ENCODE measurements at places on chromosomes 4 and X.

DNA sequence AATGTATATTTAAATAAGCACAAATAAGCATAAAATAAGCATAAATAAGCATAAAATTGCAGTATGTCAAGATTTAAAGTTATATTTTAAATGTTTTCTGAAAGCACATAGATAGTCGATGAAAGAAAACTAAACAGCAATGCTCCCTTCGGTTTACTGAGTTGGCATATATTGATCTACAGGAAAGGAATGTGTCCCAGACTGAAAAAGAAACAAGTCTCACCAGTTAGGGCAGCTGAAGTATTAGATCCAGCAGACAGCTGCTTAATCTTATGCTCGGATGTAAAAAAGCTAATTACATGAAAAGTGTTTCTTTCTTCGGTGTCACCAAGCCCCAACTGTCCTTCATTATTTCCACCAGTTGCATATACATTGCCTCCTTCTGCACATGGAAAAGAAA is 8.7 kb downstream of the RPGR start:
- DNase-seq = no peak

DNA sequence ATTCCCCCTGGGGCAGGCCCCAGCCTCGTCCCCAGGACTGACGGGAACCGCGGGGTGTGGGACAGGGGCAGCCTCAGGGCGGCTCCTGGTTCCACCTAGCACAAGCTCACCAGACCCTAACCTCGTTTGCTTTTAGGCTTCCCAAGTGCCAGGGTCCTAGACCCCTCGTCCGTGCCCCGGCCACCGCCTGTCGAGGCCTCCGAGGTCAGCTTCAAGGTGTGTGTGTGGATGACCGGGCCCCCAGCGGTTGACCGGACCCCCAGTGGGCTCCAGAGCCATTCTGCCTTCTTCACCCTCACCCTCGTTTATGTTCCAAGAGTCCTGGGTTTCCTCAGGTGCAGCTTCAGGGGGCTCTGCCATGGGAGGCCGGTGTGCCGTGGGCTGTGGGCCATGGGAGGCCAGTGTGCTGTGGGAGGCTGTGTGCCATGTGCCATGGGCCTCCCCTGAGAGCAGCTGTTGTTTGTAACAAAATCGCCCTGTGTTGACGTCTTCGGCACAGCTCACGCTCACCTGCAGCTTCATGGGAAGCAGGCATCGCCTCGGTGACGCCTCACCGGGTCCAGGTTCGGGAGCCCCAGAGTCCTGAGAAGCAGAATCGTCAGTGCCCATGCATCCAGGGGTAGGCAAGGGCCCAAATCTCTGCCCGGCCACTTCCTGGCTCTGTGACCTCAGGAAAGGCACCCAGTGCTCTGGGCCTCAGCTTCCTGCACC is 43.0 kb upstream of the HMX1 start:
- no peak for DNase-seq

DNA sequence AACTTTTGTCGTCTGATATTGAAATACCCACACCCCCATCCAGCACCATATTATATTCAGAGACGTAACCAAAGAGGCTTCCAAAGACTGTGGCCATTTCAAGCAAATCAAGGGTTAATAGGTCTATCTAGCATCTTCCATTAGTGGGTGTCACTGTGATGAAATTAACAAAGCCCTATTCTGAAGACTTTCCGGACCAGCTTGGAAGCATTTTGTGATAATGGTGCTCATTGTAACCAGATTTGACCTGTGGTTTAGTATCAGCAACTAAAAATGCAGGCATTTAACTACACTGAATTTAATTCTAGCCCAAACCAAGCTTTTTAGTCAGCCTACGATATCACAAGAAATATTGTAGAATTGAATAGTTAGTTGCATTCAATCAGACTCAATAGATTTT is 309.7 kb upstream of the TENM3 start:
- DNase-seq = no peak

GRCh38 chr4:102560571-102561341 is 59.6 kb downstream of the NFKB1 start:
- DNase-seq = no peak

DNA sequence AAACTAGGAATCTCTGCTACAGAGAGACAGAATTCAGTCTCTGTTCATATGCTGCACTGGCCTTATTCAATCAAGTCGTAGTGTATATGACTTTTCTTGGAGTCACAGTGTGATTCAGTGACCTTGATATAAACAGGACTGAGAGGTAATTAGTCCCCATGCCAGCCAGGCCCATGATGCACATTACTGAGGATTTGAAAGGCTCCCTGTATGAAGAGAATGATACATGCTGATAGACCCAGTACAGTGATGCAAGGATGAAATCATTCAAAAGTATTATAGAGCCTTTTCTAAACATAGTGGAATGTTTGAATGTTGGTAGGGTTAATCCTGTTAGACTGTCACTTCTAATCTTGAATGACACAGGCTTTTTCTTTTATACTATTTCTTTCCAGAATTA is 34.1 kb downstream of the ANXA3 start:
- DNase-seq = no peak

GRCh38 chr4:87865960-87866598 is 33.3 kb downstream of the MEPE start:
- no peak for DNase-seq

GRCh38 chrX:43551590-43551989 is 104.5 kb upstream of the MAOA start:
- DNase-seq = no peak

GRCh38 chr4:3470244-3471097 is 7.4 kb downstream of the DOK7 start:
- no peak for DNase-seq

DNA sequence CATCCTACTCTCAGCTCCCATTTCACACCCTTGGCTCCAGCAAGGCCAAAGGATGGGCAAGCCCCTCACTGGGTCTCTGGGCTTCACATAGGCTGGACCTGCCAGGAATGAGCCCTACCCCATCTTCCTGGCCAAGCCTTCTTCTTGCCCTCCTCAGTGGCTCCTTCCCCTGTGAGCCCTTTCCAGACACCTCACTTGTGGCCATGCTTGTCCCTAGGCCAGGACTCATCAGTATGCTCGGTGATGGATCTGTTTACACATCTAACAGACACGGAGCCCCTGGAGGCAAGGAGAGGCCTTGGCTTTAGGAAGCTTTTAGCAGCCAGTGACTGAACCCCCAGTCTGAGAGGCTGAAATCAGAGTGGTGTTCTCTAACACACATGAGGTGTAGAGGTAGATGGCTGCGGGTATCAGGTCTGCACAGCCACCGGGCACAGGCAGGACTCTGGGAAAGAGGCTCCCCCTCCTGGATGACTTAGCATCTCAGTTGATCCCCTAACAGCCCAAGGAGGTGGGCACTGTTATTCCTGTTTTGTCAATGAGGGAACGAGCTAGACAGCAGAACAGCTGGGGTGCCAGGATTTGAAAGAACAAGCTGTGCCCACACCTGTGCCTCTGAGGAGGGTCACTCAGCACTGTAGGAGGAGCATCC is 44.8 kb downstream of the PPP2R2C start:
- DNase-seq = no peak

DNA sequence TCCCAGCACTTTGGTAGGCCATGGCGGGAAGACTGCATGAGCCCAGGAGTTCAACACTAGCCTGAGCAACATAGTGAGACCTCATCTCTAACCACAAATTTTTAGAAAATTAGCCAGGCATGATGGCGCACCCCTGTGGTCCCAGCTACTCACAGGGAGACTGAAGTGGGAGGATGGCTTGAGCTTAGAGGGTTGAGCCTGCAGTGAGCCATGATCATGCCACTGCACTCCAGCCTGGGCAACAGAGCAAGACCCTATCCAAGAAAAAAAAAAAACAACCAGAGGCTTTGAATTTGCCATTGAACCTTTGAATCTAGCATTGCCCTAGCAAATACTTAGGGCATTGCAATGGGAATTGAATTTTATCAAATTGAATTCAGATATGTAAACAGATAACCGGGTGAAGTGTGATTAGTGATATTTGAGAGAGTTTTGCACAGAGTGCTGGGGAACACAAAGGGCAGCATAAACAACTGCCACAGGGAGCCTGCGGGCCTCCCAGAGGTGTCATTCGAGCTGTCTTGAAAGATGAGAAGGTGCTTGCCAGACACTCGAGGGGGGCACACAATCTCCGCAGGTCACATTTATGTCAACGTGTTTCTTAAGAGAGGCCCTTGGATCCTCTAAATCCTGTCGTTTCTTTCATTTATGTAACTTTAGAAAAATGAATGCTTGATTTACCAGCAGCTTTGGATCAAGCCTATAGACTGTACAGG is 200.3 kb downstream of the AASDH start:
- no peak for DNase-seq

GRCh38 chr4:38415682-38416081 is 248.3 kb upstream of the KLF3 start:
- no peak for DNase-seq

DNA sequence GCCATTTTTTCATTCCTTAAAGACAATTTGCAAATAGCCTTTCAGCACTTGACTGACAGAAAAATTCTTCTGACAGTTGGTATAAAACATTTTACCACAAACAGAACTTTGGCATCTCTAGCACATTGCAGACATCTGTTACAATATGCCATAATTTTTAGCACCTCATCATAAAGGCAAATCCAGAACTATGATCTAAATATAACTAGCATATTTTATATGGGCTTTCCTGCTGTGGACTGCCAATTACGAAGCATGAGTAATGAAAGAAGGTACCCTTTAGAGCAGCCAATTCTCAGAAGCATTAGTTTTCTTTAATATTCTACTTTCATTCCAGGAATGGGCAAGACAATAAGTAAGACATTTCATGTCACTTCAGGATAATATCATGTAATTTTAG is 647.4 kb upstream of the GALNT7 start:
- no peak for DNase-seq

DNA sequence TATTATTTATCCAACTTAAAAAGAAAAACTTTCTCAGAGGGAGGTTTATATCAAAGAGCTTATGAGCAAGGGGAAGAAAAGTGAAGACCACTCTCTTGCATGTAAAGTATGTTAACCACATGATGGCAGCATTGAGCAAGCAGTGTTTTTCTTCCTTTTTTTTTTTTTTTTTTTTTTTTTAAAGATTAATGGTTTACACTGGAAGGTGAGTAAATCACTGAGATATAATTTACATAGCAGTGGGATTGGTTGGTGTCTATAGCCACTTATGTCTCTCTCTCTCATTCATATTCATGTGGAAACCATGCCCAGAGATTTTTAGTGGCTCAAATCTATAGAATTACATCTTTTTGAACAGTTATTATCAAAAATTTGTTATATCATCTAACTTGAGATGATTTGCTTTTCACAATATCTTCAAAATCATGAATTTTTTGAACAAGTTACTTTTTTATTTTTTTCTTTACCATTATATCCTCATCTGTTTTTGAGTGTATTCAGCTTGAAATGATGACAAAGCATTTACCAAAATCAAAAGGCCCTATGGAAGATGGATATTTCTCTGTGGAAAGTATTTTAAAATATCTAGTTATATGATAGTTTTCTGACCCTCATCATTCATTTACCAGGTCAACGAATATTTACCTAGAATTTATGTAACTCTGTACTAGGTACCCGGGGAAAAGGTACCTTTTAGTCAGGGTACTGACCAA is 31.6 kb downstream of the MTHFD2L start:
- DNase-seq = no peak

DNA sequence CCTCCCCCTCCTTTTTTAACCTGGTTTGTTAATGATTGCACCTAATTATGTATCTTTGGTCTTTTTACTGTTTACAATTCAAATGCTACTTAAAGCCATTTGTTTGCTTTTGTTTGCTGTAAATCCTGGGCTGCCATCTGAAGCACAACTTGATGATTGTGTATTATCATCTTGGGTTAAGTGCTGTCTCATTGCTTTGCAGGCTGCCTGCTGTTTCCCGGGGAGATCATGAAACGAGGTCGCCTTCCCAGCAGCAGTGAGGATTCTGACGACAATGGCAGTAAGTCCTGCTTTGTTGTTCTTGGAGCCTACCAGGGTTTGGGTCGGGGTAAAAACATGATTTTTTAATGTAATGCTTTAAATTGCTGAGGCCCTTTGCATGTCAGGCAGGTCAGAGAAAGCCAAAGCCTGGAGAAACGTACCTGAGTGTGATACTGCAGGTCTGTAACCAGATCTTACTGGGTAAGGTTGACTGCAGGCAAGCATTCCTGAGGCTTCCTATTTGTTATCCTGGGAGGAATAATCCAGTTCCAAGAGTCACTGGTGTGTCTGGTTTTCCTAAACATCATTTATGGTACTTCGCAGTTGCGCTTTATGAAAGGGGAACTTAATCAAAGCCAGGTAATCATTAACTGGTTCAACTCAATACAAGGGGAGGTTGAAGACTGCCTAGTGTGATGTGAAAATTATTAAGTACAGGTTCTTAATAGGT is 22.2 kb downstream of the JADE1 start:
- DNase-seq = no peak

DNA sequence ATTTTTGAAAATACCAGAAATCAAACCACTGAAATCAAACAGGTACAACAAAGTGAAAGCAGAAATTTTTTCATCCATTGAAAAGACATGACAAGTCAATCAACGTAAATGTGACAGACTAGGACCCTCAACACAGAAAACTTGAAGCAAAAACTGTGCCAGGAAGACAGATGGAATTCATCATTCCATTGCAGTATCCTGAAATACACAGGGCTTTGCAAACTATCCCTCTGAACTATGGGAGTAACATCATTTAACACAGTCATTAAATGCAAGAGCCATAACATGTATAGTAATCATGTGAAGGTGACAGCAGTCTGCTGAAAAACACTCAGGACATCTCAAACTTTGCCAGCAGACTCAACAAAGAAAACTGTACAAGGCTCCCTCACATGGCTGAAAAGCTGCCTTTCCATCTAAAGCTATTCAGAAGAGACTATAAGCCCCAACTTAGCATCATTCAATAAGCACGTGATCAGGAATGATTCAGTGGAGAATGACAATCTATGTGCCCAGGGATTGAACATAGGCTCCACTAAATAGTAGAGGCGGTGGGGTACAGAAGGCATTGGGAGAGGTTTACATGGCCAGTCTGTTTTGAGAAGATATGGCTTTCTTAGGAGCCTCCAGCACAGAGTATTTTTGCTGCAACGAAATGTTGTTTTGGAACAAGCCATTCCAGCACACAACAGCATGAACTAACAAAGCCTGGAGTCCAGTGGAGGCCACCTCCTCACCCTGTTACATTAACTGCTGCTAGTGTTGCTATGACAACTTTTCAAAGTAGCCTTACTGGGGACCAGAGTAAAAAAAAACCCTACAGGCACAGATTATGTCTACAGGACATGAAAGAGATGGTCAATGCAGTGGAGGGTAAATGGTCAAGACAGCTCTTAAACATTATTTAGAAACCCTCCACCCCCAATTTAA is 274.5 kb upstream of the NOCT start:
- no peak for DNase-seq

All from activated T-helper 9 cell treated with anti-CD3 and anti-CD28 coated beads, Interleukin-2, amount 50 U/mL, for 16 hours (primary cell).